ENCODE measurements at places on chromosomes 6 and 20.

GRCh38 chr6:142304241-142304640, 2.4 kb downstream of the ADGRG6 start:
- DNase-seq: no peak

DNA sequence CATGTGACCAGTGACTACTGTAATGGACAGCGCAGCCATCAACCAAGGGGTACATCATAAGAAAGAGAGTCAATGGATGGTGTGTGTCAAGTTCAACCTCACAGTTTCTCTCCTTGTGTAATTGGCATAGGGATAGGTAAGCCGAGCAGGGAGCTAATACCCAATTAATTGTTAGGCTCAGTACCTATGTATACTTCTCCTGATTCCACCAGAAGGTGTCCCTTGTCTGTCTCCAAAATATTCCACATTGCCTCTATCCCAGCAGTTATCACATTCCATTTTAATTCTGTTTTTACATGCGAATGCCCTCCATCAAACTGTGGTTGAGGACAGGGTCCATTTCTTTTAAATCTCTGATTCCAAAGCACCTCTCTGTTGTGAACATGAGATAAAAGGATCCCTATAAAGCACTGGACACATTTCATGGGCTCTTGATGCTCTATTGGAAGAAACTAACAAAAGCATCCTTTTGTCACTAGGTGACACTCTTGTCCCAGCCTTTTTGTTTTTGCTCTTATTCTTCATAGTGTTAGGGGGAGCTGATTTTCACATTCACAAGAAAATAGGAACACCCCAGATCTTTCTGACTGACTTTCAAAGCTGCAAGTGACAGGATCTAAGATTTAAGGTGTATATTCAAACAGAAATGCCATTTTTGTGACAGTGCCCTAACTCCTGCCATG, 38.9 kb downstream of the FBXO9 start:
- no peak for DNase-seq

- DNase-seq: no peak
Measured at GRCh38 chr20:38434301-38434741, 807 bp downstream of the SNHG17 start.

DNA sequence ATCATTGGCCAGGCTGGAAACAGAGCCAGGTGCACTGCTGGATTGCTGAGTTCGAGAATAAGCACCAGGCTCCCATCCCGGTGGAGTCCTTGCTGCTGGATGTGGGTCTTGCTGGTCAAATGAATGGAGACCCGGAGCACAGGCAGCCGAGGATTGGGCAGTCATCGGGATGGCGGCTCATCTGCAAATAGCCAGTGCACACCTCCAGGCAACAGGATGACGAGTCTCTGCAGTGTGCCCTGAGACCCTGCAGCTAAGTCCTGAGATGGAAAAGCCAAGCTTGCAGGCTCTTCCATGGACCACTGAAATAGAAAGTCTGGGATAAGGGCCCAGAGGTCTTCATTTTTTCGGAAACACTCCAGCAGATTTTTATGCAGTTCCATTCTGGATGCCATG, 143.5 kb downstream of the WDR27 start:
- DNase-seq: no peak

DNA sequence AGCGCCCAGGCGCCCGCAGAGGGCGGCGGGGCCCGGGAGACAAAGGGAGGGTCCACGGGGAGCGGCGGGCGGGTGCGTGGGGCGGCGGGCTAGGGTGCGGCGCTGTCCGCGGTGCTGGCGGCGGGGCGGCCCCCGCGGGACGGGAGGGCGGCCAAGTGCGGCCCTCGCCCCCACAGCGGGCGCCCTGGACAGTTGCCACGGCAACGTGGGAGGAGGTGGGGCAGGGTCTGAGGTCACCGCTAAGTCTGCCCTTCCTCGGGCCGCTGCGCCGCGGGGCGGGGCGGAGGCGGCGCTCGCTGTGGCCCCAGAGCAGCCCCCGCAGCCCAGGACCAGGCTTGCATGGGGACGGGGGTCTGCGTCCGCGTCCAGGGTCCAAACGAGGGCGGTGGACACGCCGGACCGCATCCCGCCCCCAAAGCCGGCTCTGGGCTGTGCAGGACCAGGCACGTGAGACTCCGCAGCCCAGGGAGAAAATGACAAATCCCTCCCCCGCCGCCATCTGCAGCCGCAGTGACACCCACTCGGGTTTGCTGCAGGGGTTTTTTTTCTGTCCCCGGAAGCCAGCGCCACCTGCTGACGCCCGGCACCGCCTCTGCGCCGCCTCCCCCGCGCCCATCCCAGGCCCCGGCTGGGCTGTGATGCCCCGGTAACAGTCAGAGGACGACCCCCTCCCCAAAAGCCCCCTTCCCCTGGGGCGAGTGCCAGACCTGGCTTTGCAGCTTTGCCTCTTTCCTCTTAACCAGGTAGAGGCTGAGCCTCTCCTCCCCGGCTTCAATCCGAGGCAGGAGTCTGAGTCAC, 36.8 kb downstream of the YTHDF1 start:
- no peak for DNase-seq

GRCh38 chr20:54345821-54346220, 129.6 kb upstream of the DOK5 start:
- no peak for DNase-seq

DNA sequence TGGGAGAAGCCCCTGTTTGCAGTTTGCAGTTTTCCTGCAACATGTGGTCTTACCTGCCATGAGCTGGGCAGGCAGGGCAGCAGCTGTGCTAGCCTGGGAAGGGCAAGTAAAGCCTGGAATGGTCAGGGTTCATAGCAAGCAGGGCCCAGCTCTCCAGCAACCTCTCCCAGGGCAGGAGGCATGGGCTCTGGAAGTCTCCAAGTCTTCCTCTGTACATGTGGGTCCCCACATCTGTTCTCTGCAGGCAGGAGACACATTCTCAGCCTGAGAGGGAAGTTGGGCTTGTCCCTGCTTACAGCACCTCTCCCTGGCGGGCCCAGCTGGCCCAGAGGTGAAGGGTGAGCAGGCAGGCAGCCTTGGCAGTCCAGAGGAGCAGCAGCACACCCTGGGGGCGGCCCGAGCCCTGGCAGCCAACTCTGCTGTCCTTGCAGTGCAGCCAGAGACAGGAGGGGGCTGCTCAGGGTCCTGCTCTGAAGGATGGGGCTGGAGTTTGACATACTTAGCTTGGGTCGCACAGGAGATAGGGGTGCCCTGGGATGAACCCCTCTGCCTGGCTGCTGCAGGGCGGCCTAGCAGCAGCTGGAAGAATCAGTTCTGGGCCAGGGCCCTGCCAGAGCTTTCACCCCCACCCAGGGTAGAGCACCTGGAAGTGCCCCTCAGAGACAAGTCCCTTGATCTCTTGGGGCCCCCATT, 176.0 kb downstream of the MRPL14 start:
- DNase-seq: no peak

DNA sequence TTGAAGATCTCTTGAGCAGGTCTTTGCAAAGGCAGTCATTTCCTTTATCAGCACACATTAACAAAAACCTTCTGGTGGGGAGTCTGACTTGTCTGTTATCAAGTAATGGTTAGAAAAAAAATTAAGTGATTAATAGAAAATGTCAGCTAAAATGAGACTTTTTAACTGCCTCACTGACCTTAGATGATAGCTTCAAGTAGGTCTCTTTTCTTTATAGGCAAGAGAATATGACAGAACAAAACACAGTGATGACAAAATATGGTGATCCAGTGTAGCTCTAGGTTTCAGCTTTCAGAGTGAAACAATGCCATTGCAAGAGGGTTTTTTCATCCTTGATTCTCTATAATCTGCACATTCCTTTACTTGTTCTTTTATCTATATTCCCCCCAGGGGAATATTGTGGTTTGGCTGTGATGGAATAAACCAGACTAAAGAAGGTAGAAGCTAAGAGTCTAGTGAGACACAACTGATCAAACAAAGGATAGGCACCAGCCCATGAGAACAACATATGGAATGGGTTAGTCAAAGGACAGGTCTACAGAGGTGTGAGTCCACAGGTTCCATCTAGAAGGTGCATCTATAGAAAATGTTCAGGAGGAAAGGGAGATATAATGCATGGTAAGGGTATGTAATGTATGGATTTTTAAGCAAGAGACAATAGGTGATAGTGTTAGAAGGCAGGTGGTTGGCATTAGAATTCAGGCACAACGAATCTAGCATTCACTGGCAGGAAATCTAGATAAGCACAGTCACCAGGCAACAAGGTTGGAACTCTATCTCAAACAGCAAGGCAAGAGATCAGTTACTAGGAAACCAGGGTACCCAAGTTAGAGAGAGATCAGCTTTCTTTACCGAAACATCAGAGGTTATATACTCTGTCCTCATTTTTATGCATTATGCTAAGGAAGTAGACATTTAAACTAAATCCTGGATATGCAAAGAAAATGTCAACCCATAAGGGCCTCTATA, 228.9 kb upstream of the SMLR1 start:
- DNase-seq: no peak

GRCh38 chr6:106630366-106630765, 988 bp downstream of the QRSL1 start:
- DNase-seq: no peak

GRCh38 chr6:149918151-149918905, 4.6 kb downstream of the RAET1G start:
- DNase-seq: no peak

- DNase-seq: no peak
Measured at GRCh38 chr20:53826597-53827291, 233.1 kb upstream of the ZNF217 start.

GRCh38 chr6:111776236-111777221, 96.7 kb downstream of the FYN start:
- DNase-seq: no peak

DNA sequence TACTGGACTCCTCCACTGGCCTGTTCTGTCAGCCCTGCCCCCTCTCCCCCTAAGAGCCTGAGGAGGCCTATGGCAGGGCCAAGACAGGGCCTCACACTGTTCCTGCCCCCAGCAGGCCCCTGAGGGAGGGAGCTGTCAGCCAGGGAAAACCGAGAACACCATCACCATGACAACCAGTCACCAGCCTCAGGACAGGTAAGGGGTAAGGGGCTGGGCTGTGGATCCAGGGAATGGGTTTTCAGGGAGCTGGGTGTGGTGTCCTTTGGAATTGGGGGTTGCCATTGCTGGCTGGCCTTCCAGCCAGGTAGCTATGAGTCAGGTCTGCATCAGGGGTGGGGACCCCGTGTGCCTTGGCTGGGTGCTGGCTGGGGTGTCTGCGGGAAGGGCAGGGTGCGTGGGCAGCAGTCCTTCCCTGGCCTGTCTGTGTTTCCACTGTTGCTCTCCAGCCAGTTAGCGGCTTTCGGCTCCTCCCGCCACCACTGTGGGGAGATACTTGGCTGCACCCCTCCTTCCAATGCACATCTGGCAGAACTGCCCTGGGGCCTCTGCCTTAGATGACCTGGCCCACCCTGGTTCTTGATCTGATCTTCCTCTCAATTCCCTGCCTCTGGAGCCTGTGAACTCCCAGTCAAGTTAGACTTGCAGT, 3.9 kb downstream of the SLC29A1 start:
- DNase-seq: no peak

DNA sequence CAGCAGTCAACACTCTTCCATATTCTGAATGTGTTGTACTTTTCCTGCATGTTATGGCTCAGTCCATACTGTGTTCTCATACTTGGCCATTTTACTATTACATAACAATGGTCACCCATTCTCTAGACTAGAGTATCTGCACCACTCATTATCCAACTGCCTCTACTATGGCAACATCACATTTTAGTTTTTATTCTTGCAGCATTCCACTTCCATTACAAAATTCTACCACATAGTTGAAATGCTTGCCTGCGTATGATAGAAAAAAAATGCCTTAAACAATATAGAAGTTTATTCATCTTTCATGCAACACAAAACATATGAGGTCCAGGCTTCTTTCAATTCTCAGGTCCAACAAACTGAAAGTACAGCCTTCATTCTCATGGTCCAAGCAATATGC, 128.0 kb downstream of the TENT5A start:
- no peak for DNase-seq

GRCh38 chr6:169008641-169009257, 244.9 kb downstream of the THBS2 start:
- no peak for DNase-seq

- DNase-seq: no peak
Measured at GRCh38 chr6:157789297-157789696, 33.7 kb upstream of the SNX9 start.

- DNase-seq: peak; percentile 70
Measured at GRCh38 chr6:26536571-26537159, 1.5 kb upstream of the HMGN4 start.

DNA sequence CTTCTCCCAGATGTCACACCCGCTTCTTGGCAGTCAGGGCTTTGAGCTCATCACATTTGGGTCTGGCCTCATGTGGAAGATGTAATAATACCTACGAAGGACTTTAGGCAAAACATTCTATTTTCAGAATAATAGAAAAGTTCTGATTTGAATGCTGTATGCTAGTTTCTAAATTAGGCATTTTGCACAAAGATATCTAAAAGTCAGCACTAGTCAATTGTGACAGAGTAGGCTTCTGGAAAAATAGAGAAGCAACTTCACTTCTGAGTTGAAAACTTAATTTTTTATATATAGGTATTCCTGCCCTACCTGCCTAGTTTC, 38.3 kb upstream of the CD2AP start:
- DNase-seq: no peak

DNA sequence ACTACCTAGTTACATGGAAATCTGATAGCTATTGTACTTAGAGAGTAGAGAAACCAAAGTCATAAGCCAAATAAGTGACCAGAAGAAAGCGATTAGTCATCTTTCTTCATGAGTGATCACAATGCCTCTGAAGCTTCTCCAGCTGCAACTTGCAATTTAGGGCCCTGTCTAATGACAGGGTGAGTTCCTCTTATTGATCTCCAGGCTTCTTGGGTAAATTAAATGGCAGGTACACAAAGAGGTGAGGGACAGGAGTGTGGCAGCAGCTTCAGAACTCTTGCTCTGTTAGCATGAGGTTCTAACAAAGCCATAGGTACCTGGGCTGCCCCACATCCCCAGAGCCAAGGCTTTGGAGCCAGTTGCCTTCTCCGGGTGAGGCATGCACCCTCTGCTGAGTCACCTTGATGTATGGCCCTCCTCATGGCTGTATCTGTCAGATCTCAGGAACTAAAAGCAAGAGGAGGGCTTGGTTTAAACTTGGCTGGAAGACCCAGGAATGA, 60.8 kb downstream of the PRDM1 start:
- no peak for DNase-seq

- DNase-seq: no peak
Measured at GRCh38 chr6:54876365-54876764, 29.8 kb downstream of the FAM83B start.

DNA sequence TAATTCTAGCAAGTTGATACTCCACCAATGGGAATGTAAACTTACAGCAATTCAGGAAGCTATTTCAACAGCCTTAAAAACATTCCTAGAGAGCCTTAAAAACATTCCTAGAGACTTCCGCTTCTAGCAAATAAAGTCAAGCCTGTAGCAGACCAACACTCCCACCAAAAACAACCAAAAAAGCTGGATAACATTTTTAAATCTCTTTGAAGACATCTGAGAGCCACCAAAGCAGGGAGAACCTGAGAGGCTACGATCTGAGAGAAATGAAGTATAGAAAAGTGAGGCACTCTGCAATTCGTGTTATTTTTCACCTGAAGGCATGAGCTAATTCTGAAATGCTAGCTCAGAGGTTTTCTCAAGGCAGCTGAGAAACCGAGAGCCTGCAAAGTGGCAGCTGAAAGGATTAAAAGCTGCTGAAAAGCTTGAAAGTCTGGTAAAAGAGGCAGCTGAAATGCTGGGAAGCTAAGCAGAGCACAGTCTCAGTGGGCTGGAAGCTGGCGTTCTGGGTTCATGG, 20.9 kb downstream of the GPR63 start:
- DNase-seq: no peak

- DNase-seq: no peak
Measured at GRCh38 chr6:38996676-38997075, 51.9 kb upstream of the GLP1R start.
